Astrocyte (in vitro differentiated cells and primary cell): ENCODE measurements at places on chromosomes 3 and 15. TPM values are rescaled to one million over a fixed set of nuclear protein-coding genes. Genes with fewer than 3 reads are reported as not detected.

Gene TPRG1
- 0.72 and 1.1 TPM in 2 replicates for total RNA-seq

Gene ALDH1L1
- total RNA-seq, result not detected in 2 replicates

Gene CLDN18
- not detected in 2 replicates for total RNA-seq

Gene HRH1
- 2.1 and 2.4 TPM in 2 replicates for total RNA-seq

Gene AEN
- 75.9 and 90.6 TPM in 2 replicates for total RNA-seq

Gene PRSS50
- total RNA-seq, result not detected in 2 replicates

Gene CCR9
- not detected in 2 replicates for total RNA-seq

DNA sequence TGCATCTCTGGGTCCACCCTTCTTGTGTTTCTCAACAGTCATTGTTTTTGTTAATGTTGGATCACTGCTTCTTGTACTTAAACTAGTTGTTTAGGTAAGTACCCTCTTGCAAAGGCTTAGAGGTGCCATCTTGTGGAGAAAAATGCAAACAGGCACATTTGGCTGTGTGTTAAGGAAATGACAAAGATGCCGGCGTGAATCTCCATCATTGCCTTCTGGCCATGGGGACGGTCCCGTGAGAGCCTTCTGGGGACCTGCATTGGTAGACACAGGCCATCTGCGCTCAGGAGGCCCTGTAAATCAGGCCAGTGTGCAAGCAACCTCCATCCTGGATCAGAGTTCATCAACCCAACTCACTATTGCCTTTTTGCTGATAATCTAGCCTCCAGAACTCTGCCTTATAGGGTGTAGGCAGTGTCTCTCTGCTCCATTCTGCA, 158.6 kb upstream of the NR2E3 start:
- DNase-seq, result peak; percentile 56

GRCh38 chr3:83559082-83559481, 1399.7 kb upstream of the CADM2 start:
- DNase-seq, result no peak

DNA sequence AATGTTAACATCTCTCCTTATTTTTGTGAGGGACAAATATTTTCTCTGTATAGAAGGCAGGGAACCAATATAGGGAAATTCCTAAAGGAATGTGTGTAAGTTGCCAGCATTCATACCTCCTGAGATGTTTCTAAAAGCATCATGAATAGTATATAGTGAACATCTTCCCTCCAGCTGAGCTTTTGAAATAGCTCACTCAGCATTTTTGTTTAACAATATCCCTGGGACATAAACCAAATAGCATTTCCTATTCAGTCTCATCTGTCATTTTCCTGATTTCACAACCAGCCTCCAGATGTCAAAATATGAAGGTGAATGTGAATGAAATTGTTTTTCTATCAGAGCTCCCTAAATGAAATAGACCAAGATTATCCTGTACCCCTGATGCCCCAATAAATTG, 137.2 kb downstream of the PPM1L start:
- DNase-seq, result no peak

DNA sequence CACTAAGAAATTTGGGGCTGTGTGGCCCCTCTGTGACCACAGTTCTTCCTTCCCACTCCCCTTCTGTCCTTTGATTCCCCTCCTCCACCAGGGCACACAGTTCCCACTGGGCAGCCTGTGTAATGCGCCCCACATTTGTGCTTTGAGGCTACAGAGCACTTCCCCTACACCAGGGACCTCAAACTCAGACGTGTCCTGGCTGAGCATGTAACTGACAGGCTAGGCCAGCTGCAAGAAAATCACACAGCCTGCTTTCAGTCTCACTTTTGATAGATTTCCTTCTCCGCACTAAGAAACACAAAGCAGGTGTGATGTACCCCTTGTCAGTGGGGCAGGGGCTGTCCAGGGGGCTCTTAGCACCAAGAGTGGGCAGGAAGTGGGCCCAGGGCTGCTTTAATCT, 29.6 kb downstream of the PRKCD start:
- no peak for DNase-seq

DNA sequence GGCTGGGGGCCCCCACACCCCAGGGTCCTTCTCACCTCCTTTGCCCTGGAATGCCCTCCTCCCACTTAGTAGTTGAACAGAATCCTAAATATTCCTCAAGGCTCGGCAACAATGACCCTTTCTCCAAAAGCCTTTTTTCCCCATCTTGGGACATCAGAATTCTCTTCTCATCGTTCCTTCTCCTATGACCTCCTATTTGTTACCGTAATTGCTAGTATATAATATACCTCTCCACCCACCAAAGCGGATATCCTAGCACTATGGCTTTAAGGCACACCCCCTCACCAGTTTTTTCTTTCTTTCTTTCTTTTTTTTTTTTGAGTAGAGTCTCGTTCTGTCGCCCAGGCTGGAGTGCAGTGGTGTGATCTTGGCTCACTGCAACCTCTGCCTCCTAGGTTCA, 16.8 kb downstream of the HDAC11 start:
- DNase-seq, result no peak

DNA sequence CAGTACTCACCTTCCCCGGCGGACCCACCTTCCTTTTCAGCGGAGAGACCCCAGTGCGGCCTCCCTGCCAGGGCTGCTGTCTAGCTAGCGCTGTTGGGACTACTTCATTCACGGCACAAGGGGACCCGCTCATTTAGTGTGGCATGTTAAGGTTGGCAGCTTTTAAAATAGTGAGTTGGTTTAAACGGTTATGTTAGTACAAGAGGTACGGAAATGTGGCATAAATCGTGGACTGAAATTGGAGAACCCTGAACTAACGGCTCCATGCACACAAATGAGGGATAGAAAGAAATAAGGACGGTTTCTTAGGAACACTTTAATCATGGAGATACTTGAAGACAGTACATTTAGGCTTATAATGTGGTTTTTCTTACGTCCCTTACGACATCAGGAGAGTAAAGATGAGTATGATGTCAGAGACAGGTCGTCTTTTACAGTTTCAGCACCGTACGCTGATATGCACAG, 752 bp downstream of the CEP63 start:
- DNase-seq, result peak; percentile 41

GRCh38 chr3:160612386-160613075, 47.2 kb upstream of the KPNA4 start:
- no peak for DNase-seq

GRCh38 chr3:109184726-109185125, 48.2 kb downstream of the C3orf85 start:
- no peak for DNase-seq

GRCh38 chr15:74870436-74871215, 2.5 kb downstream of the SCAMP2 start:
- DNase-seq, result no peak

GRCh38 chr3:122555275-122556071, 8.6 kb downstream of the PARP9 start:
- DNase-seq, result peak; percentile 54
